ENCODE measurements at places on chromosomes 5 and 9.

DNA sequence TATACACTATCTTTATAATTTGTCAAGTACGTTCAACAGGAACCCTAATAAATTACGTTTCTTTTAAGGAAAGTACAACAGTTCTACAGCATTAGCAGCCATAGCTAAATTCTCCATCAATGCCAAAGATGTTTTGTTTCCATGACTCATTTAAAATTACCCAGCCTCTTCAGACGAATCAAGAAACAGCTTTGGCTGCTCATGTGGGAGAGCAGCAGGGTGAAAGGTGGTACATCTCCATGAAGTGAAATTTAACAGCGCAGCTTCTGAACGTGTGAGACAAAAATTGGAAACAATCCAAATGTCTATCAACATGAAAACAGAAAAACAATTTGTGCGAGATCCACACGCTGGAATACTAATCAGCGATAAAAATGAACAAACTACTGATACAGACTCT is 327.3 kb upstream of the CDH6 start:
- DNase-seq, result no peak

- no peak for DNase-seq
Observed at GRCh38 chr5:56090793-56091460, 96.2 kb upstream of the IL6ST start.

DNA sequence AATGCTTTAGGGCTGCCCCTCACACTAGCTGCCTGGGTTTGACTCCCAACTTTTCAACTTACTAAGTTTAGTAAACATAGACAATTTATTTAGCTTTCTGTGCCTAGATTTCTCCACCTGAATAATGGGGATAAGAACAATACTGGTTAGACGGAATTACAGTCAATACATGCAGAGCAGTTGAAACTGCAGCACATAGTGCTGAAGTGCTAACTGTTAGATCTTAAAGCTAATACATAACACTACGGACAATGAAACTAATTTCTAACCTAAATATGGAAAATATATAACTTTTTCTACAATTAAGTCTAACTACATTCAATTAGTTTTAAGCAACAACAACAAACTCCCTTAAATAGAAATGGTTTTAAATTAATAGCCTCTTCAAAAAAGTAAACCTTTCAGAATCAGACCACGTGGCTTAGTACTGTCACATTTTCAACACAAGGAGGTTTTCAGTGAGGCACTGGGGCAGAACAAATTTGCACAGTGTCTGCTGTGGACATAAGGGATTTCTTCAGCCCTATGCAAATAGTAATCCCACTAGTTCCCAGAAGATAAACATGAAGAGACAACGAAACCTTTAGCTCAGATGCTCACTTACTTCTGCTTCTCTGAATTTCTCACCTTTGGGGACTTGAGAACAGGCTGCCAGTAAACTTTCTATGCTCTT is 293.4 kb downstream of the EDIL3 start:
- no peak for DNase-seq

- peak; percentile 28 for DNase-seq
Observed at GRCh38 chr9:132935026-132935425, 9.4 kb downstream of the TSC1 start.

DNA sequence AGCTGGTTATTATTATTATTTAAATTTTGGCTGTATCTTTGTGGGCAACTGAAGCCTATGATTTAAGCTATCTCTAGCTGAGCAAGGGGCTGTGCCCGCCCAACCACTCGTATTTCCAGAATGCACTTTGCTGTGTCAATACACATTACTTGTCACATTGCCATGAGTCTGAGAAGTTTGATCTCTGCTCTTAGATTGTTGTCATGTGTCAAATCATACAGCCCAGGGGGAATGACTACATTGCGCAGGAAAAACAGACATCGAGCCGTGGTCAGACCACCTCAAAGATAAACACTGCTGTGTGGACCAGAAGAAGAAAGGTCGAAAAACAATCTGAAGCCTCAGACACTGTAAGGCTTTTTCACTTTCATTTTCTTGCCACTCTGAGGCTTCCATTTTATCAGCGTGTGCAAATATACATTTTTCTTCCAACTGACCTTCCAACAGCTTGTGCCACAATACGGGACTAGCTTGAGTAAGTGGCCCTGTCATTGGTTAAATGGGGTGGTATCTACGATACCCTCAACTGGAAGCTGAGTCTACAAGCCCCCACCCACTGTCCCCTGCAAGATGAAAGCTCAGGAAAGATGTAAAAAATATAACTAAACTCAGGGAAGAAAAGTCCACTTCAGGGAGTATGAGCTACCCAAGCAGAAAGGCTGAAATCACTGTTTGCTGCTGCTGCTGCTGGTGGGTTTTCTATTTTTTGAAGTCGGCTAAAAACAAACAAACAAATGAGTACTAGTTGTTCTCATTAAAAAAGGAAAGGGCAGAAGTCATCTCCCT is 603.0 kb downstream of the BNC2 start:
- no peak for DNase-seq

- DNase-seq, result no peak
Observed at GRCh38 chr9:75108571-75108970, 20.3 kb downstream of the OSTF1 start.

DNA sequence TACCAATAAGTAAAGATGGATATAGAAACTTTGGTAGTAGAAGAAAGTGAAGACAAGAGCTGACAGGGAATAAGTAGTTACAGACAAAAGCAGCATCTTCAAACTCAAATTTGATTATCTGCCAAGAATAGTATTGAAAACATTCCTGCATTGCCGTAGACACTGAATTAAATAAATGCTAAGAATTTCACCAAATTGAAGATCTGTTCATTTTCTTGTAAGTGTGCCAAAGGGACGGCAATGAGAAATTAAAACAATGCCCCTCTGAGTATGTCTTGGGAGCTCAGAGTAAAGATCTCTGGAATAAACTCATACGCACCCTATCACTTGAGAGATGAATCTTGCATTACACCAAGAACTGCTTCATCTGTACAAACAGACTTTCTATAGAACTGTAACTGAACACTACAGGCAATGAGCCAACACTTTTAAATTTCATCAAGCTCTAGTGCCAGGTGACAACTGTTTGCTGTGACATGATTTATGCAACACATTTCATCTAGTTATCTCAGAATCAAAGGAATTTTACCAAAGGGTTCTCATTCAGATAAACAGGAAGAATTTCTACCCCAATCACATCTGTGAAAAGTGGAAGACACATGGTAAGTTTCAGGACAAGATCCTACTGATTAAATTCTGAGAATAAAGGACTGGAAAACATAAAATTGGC is 66.9 kb downstream of the RFX3 start:
- no peak for DNase-seq

GRCh38 chr5:60843936-60844905 is at the start of gene ELOVL7:
ELOVL7 (minus strand) TSS chr5:60844269; CDS start chr5:60787397, 56,872 bp downstream.
- DNase-seq, result peak; percentile 33

- DNase-seq, result no peak
Observed at GRCh38 chr5:144773628-144774027, 603.0 kb downstream of the KCTD16 start.

- DNase-seq, result no peak
Observed at GRCh38 chr5:156800929-156801328, 49.2 kb upstream of the PPP1R2B start.

DNA sequence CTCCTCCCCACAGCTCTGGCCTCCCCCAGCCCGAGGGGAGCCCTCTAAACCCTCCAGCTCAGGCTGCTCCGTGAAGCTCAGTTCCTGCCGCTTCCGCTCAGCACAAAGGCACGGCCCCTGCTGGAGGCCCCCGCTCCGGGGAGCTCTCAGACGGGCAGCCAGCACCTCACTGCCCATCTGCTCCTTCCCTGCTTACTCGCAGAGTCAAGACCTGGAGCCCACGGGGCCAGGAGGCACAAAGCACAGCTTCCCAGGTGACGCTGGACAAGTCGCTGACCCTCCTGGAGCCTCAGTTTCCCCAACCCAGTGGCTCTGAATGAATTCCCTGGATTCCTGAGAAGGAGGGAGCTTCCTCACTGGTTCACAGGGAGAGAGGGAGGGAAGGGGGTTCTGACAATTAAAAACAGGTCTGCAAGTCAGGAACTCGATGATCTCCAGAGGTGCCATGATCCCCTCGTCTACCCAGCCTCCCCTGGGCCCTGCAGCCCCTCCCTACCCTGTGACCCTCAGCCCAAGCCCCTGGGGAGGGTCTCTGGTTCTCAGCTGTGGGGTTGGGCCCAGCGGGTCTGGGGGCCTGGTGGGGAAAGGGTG is 36.2 kb downstream of the VAV2 start:
- DNase-seq, result no peak

DNA sequence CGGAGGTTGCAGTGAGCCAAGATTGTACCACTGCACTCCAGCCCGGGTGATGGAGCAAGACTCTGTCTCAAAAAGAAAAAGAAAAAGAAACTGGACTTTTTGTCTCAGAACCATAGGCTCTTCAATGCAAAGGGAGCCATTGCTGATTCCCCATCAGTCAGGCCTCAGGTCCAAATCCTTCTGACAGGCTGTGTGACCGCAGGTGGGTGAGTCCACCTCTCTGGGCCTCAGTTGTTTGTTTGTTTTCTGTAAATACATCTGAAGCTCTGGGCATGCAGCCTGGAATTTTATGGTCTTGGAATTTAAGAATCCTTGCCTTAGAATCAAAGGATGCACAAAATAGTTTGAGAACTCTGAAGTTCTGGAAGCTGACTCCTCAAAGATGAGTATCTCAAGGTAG is 21.1 kb upstream of the TOR2A start:
- no peak for DNase-seq

DNA sequence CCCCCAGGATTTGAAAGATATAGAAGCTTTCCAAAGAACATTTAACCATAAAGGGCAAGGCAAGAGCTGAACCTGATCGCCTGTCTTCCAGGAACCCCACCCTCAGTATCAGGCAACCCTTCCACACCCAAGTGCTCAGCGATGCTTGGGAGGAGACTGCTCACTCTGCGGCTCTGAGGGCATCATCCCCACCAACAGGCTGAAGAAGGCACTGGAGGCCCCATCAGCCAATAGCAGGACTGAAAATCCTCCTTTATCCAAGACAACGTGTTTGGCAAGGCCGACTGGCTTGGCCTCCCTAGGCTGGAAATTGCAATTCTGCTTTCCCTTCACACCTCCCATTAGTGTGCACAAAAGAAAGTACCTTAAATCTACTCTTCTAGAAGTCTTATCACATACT is 1.4 kb upstream of the PPP2CA start:
- peak; percentile 19 for DNase-seq

DNA sequence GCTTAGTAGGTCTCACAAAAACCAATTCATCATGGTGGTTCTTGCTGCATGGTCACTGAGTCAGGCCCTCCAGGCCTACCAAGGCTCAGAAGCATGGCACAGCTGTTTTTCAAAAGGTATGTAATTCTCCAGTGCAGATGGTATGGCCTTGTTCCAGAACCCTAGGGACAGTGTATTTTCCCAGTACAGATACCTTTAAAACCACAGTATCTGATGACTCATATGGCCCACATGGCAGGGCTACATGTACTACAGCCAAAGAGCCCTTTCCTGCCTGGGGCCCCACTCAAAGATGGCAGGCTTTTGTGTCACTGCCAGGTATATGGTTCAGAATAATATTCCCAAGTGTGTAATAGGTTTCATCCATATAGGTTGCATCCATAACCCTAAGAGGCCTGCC is 16.5 kb downstream of the CSF2 start:
- DNase-seq, result peak; percentile 94

DNA sequence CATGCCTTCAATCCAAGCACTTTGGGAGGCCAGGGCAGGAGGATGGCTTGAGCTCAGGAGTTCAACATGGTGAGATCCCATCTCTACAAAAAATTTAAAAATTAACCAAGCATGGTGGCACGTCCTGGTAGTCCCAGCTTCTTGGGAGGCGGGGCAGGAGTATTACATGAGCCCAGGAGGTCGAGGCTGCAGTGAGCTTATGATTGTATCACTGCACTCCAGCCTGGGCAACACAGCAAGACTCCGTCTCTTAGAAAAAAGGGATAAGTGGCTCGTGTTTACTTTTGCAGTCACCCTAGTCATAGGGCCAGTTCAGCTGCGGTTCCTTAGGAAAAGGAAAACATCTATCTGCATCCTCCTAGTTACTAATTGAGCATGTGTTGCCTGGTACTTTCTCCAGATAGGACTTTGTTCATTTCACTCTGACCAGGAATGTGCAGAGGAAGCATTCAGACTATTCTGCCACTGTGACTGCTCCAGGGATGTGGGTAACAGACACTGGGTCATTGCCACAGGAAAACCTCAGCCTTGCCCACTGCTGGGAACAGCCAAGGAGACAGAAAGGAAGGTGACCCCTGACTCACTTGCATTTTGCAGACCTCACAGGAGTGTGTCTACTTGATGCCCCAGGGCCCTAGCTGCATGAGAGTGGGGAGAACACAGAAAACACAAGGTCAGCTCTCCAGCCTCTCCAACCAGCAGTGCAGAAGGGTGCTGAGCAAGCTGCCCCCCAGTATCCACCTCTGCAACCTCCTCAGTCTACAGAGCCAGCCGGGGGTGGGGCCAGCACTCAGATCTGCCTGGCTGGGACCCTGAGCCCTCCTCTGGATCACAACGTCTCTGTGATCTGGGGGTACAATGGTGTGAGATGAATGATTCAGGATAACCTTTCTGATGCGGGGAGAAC is 33.9 kb upstream of the ALDH1B1 start:
- peak; percentile 94 for DNase-seq

DNA sequence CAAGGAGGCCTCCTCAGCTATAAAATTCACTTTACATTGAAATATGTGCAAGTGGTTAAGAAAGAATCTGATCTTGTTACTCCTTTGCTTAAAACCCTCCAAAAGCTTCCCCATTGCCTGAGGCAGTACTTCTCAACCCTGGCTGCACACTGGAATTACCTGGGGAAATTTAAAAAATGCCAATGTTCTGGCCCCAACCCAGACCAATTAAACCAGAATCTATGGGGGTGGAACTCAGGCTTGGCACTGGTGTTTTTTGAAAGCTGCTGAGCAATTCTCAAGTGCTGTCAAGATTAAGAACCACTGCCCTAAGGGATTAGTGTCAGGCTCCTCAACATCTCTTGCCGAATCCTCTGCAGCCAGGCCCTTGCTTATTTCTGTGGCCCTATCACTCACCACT is 269.6 kb downstream of the ELAVL2 start:
- DNase-seq, result no peak

GRCh38 chr9:131012396-131012917 is 3.5 kb downstream of the LAMC3 start:
- DNase-seq, result no peak

DNA sequence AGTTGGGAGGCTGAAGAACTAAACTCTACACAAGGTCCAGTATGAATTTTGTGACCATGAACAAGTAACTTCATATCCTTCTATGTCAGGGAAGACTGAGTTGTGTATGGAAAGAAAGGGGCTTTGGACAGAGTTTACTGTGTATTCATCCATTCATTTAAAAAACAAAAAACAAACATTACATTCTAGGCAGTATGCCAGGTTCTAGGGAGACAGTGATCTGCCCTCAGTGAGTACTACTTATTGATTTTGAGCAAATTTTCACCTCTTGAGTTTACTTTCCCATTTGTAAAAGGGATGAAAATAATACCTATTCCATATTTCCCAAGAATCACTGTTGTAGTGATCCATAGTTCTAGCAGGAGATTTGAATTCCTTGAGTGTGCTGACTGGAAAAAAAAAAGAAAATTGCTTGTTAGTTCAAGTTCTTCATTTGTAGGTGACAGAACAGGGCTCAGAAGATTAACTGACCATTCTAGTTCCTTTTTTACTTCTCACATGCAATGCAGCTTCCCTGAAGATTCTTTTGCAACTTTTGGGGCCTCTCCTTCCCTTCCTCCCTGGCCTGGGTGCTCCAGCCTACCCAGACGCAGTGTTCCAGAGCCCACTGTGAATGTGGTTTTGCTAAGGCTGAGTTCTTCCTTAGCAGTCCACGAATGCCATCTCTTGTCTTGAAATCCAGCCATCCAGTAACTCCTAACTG is 2.6 kb upstream of the GAPVD1 start:
- no peak for DNase-seq

Data from myocyte (in vitro differentiated cells).